ENCODE measurements at places on chromosomes 6 and 20.
A peak's percentile ranks its signal among the peaks of the same experiment; 100 is the strongest.

- DNase-seq = peak; percentile 17
Measured at GRCh38 chr6:138815797-138816528, 20.1 kb downstream of the ECT2L start.

DNA sequence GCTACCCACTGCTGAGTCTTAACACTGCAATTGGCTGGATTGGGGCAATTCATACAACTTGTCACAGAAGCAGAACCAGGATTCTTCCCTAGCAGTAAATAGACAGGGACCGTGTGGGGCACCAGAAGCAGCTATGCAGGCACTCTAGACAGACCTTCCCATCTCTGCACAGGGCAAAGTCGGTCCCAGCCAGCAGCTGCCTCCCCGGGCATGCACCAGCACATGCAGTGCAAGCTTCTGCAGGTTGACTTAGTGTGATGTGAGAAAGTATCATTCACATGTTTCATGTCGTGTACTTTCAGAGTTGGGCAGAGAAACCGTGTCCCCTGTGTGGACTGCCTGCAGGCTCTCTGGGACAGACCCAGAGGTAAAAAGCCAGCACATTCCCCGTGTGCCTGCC lies 98.0 kb upstream of the FOXA2 start:
- no peak for DNase-seq

- DNase-seq = no peak
Measured at GRCh38 chr6:53790886-53791285, 3.9 kb upstream of the LRRC1 start.

DNA sequence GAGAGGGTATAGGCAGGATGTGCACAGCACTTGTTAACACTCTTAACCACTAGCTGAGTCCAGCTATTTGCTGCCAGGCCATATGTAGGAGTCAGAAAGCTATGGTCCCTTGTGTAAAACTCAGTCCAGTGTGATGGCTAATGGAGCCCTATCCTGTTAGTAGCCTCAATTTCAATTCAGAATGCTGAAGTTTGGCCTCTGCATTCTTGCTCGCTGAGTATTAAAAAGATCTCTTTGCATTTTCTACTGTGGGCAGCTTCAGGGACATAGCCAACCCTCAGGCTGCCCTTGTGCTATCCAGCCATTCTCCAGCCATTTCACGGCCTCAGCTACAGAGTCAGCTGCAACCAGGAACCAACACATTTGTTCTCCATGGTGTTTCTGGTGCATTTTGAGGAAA lies 92.5 kb downstream of the SPTLC3 start:
- no peak for DNase-seq

DNA sequence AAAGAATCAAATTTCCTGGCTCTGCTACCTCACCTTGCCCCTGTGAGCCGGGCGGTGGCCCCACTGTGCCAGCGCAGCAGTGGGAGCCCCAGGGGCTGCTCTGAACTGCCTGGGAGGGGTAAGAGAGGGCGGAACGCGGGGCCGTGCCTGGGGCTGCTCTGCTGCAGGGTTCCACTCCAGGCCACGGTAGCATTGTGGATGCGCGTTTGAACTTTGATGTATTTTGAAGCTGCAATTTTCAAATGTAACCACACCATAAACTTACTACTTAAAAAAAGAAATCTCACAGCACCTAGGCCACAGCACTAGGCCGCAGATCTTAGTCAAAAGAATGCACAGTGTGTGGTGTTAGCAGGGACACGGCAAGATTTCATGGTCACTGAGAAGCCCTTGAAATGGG lies 57.5 kb downstream of the PRDM1 start:
- no peak for DNase-seq

- no peak for DNase-seq
Measured at GRCh38 chr6:147621263-147621662, 112.8 kb downstream of the SAMD5 start.

- no peak for DNase-seq
Measured at GRCh38 chr20:18314786-18315406, 26.6 kb downstream of the ZNF133 start.

GRCh38 chr6:96675597-96675996 lies 112.7 kb downstream of the FHL5 start:
- DNase-seq = no peak

GRCh38 chr20:57473246-57474048 lies 51.5 kb downstream of the CTCFL start:
- DNase-seq = no peak

DNA sequence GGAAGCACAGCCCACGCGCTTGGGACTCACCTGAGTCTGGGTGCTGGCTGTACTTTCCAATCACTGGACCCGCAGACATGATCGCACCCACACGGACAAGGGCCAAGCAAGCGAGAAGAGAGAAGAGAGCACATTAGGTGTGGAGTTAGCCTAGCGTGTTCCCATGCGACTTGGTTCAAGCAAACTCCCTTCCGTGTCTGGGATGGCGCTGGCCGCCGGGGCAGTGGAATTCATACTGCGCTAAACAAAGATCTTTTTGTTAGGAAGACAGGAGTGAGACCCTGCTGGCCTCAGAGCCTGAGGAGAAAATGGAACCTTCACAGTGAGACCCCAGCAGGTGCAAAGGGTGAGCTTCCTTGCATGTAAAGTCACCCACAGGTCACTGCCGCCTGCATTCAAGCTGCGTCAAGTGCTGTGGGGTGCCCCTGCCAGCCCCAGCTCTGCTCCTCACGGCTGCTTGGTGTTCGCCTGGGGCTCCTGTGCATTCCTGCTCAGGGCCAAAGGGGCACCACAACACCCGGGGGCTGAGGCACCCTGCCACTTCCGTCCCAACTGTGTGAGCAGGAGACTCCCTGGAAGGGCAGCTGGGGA lies 26.4 kb downstream of the PSMG4 start:
- DNase-seq = no peak

- no peak for DNase-seq
Measured at GRCh38 chr6:2203264-2203663, 42.1 kb downstream of the GMDS start.

DNA sequence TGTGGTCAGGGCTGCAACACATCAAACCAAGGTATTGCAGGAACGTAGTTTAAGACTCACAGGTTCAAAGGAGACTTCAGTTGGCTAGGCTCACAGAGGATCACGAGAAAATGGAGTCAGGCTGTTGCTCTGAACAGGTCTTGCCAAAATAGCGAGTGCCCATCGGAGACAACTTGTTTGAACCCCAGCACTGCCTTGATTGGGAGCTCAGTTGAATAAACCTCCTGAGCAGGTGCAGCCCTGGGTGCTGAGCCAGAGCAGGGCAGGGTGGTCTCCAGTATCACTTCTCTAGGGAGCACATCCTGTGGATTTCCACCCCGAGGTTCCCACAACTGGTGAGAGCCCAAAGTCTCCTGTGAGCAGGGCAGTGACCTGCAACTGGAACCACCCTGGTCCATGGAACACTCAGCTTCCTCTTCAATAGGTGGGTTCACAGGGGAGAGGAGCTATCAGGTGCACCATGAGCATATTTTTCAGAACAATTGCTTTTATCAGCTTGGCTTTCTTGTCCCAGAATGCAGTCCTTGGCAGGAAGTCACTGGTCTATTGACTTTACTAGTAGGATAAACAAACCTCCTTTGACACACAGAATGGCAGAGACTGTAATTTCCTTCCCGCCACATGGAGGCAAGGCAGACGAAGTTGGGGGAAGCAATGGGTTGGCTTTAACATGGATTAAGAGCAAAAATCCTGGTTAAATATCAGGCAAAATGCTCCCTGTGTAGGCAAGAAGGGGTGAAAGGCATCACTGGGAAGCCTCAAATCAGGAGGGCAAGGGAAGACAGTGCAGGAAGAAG lies 267.7 kb upstream of the FOXQ1 start:
- no peak for DNase-seq

GRCh38 chr6:118784641-118785164 lies 109.2 kb upstream of the ASF1A start:
- DNase-seq = no peak

DNA sequence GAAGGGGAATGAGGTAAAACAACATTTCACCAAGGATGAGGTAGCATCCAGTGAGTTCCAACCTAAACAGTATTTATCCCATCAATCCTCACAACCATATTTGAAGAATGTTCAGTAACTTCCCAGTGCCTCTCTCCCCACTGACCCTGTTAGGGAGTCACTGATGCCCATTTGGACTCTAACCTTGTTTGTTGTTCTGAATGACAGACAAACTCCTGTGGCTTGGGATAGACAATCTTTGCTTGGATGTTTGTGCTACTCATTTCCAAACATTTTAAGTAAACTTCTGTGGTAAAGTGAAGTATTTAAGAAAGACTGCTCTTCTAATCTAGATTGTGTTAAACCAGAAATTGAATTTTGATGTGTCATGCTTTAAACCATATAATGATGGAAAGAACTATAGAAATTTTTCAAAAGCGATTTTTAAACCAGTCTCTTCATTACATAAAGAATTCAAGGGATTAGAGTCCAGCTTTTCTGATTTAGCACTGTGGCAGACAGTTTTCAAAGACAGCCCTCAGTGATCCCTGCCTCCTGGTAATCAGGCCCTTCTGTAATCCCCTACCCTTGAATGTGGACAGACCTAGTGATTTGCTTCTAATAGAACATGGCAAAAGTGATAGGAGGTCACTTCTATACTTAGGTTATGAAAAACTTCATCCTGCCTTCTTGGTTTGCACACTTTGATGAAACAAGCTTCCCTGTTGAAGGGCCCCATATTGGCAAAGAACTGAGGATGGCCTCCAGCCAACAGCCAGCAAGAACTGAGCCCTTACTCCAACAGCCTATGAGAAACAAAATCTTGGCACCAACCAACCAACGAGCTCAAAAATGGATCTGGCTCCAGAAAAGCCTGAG lies 191.6 kb downstream of the DST start:
- no peak for DNase-seq

DNA sequence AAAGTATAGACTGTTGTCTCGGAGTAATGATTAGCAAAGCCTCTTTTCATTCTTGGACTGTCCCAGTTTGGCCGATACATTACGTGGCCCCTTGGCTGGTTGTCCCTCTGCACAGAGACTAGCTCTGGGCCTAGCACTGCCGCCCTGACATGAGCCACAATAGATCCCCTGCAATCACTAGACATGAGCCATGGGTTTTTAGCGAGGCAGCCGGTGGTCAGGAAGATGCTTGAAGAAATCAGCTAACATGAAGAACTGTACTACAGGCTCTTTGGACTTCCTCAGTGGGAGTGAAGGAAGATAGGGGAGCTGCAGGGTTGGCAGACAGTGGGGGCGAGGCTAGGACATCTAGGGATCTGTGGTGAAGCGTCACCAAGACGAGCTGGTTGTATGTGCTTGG lies 11.0 kb downstream of the DUSP22 start:
- DNase-seq = no peak

DNA sequence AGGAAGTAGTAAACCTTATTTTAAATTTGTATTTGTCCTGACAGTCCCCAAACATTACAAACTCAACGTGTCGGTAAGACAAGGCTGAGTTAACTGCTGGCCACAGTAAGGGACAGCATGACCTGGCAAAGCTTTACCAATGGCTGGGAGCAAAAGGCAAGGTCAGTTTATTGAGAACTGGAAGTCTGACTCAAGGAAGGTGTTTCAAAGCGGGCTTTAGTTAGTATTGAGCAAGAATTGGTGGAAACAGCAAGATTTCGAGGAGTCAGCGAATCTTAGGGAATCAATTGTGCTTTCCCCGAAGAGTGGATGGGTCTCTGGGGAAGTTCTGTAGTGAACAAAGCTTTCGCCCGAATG lies 885 bp upstream of the GZF1 start:
- peak; percentile 45 for DNase-seq

GRCh38 chr20:37369846-37370245 lies 23.9 kb downstream of the SRC start:
- no peak for DNase-seq

GRCh38 chr6:170437719-170438401 lies 115.2 kb downstream of the PSMB1 start:
- no peak for DNase-seq

DNA sequence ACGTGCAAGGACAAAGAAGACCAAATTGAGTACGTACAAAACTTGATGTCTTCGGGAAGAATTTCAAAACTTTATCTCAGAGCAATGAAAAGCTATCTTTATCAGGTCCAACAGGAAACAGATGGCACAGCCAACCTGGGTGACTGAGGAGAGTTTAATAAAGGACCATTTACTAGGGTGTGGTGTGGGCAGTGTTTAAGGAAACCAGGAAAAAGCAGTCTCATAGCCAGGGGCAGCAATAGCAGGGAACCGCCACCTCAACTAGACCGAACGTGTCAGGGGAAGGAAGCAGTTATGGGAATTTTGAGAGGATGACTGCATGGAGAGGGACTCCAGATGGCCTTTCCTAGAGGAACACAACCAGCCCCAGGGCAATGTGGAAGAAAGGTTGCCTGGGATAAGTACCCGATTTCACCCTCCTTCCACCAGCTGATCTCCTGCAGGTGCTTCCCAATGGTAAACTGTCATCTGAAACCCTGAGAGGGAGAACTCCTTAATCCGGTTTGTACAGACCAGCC lies 15.2 kb upstream of the TAAR5 start:
- no peak for DNase-seq

DNA sequence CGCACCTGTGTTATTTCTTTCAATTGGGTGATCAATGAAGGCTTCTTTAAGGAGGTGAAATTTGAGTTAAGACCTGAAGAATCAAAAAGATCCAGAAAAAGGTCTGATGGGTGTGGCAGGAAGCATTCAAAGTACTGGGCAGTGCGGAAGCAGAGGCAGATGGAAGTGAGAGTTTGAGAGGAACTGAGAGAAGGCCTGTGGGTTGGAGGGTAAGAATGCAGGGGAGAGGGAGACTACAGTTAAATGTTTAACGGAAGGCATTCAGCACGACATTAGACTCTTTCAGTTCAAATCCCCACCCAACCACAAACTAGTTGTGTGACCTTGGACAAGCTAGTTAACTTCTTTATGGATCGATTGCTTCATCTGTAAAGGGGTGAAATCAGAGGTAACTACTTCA lies 50.5 kb upstream of the GCM1 start:
- no peak for DNase-seq

DNA sequence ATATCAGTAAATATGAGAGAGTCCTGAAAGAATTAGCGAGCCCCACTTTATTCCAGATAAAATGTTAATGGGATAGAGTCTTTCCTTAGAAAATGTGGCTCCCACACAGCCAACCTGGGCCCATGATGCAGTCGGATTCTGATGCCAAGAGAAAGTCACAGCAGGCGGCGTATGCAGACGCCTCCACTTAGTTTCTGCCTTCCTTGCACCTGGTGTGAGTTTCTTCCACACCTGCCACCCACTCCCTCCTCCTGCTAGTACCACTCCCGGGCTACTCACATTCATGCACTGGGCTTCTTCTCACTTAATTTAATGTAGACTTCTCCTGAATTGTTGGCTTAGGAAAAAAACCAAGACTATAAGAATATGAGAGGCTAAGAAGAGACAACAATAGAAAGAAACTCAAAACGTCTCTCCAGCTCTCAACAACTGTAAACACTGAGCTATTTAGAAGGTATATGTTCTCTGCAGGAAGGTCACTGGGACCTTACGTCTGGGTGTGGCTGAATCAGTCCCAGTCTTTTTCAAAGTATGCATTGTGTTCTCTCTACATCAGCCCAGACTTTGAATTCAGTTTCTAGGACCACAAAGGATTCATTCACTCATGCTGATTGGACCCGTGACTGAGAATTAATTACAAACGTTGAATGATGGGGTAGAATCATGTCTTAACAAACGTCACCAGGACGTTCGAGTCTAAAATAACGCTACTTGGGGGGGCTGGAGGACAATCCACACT lies 70.4 kb downstream of the GCNT2 start:
- DNase-seq = no peak

- no peak for DNase-seq
Measured at GRCh38 chr20:63406617-63407245, 45.6 kb upstream of the CHRNA4 start.

All from hematopoietic multipotent progenitor cell treated with erythropoietin and hydrocortisone succinate and interleukin-3 and kit ligand, for 15 days (in vitro differentiated cells).